ENCODE measurements at places on chromosomes 1 and 21.

DNA sequence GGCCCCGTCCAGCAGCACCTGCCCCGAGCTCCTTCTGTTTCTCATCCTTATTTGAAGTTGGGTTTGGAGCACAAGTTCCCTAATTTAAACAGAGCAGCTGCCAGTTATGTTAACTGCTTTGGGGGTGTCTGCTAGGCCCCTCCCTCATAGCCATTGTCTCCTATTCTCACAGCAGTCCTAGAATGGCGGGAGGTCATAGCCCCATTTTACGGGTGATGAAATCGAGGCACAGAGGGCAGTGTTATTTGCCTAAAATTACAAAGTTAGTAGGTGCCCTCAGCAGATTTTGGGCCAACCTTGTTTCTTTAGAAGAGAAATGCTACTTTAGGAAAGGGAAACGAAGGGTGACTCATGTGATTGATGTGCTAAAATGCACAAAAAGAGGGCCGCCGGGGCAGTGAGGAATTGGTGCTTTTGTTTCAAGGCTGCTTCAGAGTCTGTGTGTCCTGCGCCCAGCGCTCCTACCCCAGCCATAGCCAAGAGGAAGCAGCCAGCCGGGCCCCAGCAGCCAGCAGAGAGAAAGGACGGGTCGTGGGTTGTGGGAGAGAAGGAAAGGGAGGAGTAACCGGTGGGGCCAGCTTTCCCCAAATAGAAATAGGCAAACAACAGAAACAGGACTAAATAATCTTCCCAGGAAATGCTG, 13.0 kb downstream of the VANGL1 start:
- no peak for DNase-seq

GRCh38 chr1:221753828-221754188, 11.9 kb upstream of the DUSP10 start:
- no peak for DNase-seq

- DNase-seq, result no peak
Observed at GRCh38 chr1:153639280-153639679, 5.4 kb downstream of the CHTOP start.

DNA sequence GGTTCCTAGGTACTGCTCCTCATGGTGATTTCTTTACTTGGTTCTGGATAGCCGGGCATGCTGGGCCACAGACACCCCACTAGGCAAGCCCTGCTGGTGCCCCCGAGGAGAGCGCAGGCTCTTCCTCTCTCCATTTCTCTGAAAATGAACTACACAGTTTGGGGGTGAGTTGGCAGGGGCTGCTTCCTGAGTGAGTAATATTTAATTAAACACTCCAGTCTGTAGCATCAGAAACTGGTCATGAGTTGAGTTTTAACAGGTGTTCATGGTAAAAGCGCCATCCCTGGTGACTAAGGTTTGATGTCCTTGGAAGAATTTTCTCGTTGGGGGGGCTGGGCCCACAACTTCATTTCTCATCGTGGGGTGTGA, 1.7 kb downstream of the SPSB1 start:
- no peak for DNase-seq

- no peak for DNase-seq
Observed at GRCh38 chr1:150577557-150578271, 1.7 kb downstream of the MCL1 start.
